Dermis blood vessel endothelial cell (primary cell): ENCODE measurements at places on chromosomes 2 and 18. TPM values are rescaled to one million over a fixed set of nuclear protein-coding genes. Genes with fewer than 3 reads are reported as not detected.

CD8B2 gene
- not detected in 2 replicates for total RNA-seq

TMEM237 gene
- total RNA-seq = 28.2 and 35.0 TPM in 2 replicates

DNAH7 gene
- total RNA-seq = 0.09 and 0.17 TPM in 2 replicates

BMP10 gene
- total RNA-seq = not detected in 2 replicates

MRO gene
- total RNA-seq = under 0.01 TPM in 1 of 2 replicates, not detected in the other

LDLRAD4 gene
- total RNA-seq = 15.9 and 20.1 TPM in 2 replicates

MZT2B gene
- total RNA-seq = 138 and 188 TPM in 2 replicates

CPO gene
- total RNA-seq = not detected in 2 replicates

MAPK4 gene
- total RNA-seq = not detected in 2 replicates

- no peak for DNase-seq
Observed at GRCh38 chr2:10372203-10372861, 69.6 kb downstream of the HPCAL1 start.

DNA sequence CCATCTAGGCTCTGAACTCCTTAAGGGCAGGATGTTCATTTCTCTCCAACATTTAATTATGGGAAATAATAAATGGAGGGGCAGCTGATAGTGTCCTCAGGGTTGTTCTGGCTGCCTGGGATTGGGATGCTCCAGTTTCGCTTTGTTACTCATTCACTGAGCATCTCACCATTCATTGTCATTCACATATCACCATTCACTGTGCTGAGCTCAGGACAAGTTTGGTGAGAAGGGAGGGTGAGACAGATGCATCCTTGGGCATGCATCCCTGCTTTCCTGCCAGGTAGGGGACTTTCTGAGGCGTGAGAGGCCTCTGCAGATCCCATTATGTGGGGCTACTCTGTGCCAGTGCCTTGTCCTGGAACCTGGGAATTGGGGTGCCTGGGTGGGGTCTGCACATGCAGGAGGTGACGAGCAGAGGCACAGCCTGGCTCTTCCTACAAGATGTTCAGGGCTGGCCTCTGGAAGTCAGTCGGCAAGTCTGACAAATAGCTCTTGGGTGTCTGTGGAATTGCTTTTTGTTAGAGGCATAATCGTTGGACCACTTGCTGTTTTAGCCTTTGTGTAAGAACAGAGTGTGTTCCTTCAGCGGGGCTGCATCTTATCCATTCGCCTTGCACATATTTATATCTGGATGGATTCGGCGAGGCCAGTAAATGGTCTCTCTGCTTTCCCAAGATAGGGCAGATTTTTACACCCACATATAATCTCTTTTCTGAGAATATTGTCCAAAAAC, 323.2 kb upstream of the THSD7B start:
- no peak for DNase-seq

DNA sequence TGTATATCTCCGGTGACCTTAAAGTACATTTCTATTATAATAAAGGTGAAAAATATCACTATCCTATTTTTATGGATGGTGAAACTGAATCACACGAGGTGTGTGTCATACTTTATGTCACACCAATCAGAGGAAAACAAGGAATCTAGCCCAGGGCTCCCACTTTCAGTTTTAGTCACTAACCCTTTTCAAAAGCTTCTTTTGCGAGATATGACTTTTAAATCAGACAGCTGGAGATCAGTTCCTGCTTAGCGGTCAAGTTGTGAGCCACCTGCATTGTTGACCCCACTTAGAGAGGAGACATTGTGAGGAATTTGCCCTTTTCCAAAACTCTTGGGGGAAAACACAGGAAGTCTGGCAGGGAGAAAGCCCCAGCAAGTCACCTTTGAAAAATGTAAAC, 70.5 kb downstream of the CPS1 start:
- peak; percentile 2 for DNase-seq

- no peak for DNase-seq
Observed at GRCh38 chr2:69477627-69478026, 40.4 kb upstream of the NFU1 start.

DNA sequence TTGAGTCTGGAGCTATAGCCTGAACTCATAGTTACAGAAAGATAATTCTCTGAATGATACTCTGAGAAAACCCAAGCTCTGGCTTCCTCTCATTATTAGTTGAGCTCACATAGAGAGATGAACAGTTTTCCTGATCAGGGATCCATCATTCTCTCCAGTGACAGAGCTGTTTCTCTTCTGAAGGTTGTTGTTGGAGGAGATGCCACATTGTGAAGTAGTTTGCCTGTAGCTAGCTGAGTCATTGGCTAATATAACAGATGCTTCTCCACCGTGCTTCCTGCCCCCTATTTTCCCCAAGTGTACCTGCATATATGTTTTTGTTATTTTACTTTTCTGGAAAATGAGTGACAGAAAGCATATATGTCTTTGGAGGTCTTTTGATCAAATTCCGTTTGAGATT, 64.6 kb downstream of the OSBPL6 start:
- no peak for DNase-seq

- DNase-seq = no peak
Observed at GRCh38 chr2:3321825-3322224, 55.8 kb downstream of the EIPR1 start.

- DNase-seq = no peak
Observed at GRCh38 chr18:8835521-8835953, 130.2 kb downstream of the MTCL1 start.

GRCh38 chr2:47644351-47644750, 138.6 kb upstream of the MSH6 start:
- DNase-seq = no peak

DNA sequence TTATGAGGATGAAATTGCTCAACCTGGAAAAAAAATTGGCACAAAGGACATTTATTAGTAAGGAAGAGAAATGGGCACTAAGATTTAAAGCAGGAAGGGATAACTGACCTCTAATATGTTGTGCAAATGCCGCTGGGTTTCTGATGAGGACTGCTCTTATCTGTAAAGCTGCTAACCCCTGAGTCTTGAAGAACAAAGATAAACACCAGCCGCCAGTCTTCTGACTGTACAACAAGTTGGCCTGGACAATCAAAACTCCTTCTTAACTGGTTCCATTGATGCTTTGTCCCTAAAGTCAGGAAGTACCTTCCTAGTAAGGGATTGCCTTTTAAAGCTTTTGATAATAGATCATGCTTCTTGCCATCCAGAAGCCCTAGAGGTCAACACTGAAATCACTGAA, 301.8 kb downstream of the TRIB2 start:
- no peak for DNase-seq

DNA sequence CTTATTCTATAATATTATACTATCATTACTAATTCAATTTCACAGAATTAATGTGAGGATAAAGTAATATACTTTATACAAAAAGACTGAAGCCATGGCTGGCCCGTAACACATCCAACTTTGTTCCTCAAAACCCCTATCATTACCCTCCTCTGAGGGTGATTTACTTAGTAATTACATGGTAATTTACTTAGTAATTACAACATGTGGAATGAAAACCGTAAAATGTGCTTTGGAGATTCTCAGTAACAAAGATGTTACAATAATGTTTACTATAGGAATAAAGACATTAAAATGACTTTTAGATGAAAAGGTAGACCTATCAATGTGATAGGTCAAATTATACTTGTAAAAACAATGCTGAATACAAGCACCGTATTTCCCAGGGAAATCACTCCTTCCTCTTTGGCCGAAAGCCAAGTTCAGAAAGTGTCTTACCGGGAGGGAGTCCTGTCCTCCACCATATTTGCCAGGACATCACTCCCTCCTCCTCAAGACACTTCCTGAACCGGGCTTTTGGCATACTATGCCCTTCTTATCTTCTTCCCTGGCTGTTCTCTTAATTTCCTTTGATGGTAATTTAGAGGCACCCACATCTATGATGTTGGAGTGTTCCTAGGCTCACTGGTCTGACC, 1047.8 kb downstream of the SOCS6 start:
- DNase-seq = peak; percentile 70

- no peak for DNase-seq
Observed at GRCh38 chr18:22974001-22974400, 40.9 kb downstream of the RBBP8 start.

DNA sequence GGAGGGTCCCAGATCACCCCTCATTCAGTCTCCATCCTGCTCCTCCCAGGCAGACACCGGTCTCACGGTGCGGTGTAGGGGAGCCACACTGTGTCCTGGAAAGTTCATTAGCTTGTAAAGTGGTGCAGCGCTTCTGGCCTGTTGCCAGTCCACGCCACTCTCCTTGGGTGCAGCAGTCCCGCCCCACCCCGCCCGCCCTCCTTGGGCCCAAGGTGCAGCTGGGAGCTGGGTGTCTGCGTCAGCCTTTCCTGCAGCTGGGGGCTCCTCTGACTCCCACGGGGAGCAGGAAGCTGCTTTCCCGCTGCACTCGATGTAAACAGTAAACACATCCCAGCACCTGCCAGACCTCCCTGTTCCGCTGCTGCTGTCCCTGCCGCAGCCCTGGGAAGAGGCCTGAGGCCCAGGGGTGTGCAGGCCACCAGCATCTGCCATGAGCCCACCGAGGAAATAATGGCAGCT, 53.8 kb upstream of the ASB18 start:
- peak; percentile 51 for DNase-seq

GRCh38 chr2:23347471-23348092, 37.4 kb upstream of the KLHL29 start:
- DNase-seq = no peak

- DNase-seq = no peak
Observed at GRCh38 chr2:75574106-75574505, 13.4 kb upstream of the EVA1A start.

DNA sequence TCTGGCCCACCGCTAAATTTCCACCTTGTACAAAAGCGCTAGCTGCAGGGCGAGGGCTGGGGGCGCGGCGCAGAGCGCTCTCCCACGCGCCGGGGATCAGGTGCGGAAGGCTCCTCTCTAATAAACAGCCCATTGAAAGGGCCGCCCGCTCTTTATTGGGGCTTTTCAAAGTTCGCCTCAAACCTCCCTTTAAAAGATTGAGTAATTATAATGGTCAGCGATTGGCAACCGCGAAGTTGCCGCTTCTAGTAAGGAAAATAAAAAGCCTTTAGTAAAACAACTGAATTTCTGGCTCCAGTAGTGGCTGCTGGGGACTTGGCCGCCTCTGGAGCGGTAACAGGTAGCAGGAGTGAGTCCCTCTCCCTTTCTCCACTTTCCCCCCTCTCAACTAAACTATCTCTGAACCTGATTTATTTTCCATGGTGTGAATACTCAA, 755 bp downstream of the NEUROD1 start:
- no peak for DNase-seq

- no peak for DNase-seq
Observed at GRCh38 chr18:38790303-38790702, 1224.7 kb upstream of the CELF4 start.

- no peak for DNase-seq
Observed at GRCh38 chr2:233408366-233409285, 54.3 kb downstream of the DGKD start.

GRCh38 chr2:468648-469336, 180.9 kb upstream of the ALKAL2 start:
- no peak for DNase-seq

GRCh38 chr2:188852772-188853171, 121.4 kb upstream of the COL3A1 start:
- DNase-seq = peak; percentile 9

- no peak for DNase-seq
Observed at GRCh38 chr2:3563521-3563976, 5.4 kb upstream of the RNASEH1 start.

DNA sequence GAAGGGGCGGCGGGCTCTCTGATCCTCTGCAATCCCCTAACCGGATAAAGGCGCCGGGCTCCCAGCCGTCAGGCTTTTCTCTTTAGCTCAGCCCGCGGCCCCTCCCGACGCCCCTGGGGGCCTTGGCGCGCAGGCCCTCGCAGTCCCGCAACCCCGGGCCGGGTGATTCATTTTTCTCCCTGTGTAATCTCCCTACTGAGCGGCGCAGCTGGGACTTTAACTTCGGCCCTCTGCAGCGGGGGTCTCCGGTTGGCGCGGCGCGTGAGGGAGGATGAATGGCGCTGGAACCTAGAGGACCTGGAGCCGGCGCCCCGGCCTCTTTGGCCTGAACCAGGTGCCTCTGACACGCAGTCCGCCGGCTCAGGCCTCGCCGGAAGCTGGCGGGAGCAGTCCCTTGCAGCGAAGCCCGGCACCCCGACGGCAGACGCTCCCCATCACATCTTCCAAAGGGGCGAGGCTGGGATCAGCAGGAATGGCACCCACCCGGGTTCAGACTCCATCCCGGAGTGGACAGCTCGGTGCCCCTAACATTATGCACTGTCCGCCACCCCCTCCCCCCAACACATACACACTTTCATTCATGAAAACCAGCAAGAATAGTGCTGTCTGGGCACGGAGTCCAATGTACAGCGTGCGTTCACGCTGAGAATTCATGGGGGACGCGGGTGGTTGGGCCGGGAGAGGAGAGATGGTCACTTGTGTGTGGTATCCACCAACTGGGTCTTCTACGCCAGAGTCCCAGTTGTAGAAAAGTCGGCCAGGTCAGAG, 1.2 kb downstream of the CNGA3 start:
- DNase-seq = no peak

DNA sequence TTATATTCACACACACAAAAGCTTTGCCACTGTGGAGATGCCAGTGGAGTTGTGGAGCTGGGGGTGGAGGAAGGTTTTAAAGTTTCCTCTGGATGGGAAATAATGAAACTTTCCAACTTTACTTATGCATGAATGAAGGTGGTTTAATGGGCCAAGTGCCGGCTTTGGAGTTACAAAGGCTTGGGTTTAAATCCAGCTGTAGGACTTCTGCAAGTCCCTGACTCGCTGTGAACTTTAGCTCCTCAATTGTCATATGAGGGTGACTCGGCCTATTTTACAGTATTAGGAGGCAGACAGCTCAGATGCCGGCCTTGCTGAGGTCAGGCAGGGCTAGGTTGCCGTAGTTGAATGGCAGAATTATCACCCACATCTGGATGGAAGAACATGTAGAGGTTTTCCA, 415.8 kb upstream of the TRIB2 start:
- DNase-seq = peak; percentile 29
